ENCODE measurements at places on chromosomes 2 and 18.

GRCh38 chr2:112256654-112257053 lies 1.8 kb upstream of the ZC3H8 start:
- DNase-seq, result no peak

DNA sequence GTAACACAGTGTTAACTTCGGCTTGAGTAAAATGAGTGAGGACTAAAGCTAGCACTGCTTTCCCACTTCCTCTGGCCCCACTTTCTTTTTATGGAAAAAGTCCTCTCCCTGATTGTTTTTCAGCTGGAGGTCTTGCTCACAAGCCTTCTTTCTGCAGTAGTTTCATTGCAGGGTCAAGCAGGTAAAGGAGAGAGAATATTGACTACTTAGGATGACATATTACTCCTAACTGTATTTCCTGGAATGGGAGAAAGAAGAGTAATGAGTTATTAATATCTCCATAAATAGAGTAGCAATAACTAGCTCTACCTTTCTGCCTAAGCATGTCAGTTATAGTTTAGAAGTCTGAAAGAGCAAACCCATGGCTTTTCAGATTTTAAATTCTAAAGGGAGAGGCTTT lies 45.0 kb downstream of the MAP4K4 start:
- no peak for DNase-seq

GRCh38 chr2:37730037-37730818 lies 58.8 kb upstream of the CDC42EP3 start:
- no peak for DNase-seq

- DNase-seq, result no peak
Observed at GRCh38 chr2:237892478-237892877, 33.1 kb downstream of the RAMP1 start.

DNA sequence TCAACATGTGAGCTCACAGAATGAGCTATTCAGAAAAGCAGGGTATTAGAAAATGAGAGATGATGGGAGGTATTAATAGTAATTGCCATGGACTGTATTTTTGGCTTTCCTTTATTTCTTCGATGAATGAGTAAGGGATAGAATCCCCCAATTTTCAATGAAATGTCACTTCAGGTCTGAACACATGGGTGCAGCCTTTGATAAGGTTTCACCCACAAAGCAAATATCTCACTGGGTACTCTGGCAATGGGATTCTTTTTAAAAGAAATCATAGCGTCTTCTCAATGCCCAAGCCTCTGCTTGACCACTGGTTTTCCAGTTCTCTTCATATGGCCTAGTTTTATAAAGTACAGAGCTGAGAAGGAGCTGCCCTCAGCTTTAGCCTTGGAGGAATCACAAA lies 610.5 kb upstream of the FANCL start:
- DNase-seq, result no peak

- DNase-seq, result no peak
Observed at GRCh38 chr2:49360407-49360767, 206.1 kb upstream of the FSHR start.

- no peak for DNase-seq
Observed at GRCh38 chr18:58670404-58671110, 708 bp upstream of the MALT1 start.

DNA sequence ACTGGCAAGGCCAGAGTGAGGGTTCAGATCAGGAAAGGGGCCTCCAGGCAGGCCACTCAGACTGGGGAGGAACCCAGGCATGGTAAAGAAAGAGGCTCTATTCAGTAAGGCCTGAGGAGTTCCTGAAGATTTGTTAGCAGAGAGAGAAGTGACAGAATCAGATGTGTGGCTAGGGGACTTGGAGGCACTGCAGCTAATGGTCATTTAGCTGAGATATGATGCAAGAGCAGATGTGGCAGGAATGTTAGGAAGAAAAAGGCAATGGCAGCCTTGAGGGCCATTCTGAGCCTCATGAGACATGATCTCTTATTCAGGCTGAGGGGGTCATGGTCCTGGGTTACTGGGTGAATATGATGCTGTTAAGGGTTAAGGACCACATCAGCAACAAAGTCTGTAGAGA lies 73.4 kb downstream of the CCDC93 start:
- no peak for DNase-seq

- DNase-seq, result no peak
Observed at GRCh38 chr2:149860276-149860921, 272.8 kb upstream of the MMADHC start.

DNA sequence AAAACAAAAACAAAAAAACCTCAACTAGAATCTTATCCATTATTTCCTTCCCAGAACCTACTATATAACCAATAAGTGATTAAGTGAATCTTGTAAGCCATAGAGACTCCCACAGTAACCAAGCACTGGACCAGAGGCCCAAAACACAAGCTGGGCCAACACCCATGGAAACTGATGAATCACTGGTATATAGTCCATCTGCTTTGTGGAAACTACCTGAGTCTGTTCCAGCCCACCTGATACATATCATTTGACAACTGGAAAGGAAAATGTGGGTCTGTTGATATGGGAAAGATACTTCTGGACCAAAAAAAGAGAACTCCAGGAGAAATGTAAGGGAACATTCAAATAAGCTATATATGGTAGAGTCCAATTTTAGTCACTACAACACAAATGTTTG lies 252.8 kb downstream of the MREG start:
- DNase-seq, result no peak

DNA sequence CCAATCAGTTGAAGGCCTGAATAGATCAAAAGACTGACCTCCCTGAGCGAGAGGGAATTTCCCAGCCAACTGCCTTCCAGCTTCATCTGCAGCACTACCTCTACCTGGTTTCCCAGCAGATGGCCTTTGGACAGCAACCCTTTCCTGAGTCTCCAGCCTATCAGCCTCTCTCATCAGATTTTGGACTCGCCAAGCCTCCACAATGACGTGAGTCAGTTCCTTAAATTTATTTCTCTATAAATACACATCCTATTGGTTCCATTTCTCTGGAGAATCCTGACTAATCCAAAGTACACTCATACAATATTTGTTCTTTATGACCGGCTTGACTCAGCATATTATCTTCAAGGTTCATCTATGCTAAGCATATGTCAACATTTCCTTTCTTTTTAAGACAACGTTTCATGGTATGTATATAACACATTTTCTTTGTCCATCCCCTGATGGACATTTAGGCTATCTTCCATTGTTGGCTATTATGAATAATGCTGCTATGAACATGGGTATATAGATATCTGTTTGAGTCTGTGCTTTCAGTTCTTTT lies 294.6 kb downstream of the LRATD1 start:
- no peak for DNase-seq

GRCh38 chr2:131104487-131105155 lies 515 bp upstream of the PLEKHB2 start:
- DNase-seq, result no peak

GRCh38 chr2:210399440-210400041 lies 77.0 kb downstream of the LANCL1 start:
- DNase-seq, result no peak

DNA sequence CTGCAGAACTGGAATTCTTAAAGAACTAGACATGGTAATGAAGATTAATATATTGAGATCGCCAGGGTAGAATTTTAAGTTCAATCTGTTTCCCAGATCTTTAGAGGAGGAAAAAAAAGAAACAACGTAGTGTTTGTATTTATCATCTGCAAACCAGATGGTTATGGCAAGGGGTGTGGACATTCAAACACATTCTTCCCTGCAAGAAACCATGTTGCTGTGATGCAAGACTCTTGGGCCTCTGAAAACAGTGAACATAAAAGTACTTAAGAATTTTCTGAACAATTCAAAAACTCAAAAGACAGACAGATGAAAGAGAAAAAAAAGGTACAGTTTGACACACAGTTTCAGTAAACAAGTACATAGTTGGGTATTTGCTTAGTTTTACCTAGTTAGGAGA lies 35.6 kb downstream of the COL5A2 start:
- DNase-seq, result no peak

DNA sequence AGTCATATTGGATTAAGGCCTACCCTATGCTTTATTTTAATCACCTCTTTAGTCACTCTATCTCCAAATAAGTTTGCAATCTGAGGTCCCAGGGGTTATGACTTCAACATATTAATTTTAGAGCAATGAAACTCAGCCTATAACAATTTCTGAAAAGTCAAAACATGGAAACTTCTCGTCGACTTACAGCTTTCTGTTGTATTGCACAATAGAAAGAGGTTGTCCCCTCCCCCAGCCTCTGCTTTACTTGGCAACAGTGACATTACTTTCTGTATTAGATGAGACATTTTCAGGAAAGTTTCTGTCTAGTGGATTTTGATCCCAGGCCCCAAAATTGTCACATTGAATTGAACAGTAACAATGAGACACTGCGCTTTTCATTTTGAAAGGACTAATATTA lies 326.4 kb downstream of the THSD7B start:
- no peak for DNase-seq

DNA sequence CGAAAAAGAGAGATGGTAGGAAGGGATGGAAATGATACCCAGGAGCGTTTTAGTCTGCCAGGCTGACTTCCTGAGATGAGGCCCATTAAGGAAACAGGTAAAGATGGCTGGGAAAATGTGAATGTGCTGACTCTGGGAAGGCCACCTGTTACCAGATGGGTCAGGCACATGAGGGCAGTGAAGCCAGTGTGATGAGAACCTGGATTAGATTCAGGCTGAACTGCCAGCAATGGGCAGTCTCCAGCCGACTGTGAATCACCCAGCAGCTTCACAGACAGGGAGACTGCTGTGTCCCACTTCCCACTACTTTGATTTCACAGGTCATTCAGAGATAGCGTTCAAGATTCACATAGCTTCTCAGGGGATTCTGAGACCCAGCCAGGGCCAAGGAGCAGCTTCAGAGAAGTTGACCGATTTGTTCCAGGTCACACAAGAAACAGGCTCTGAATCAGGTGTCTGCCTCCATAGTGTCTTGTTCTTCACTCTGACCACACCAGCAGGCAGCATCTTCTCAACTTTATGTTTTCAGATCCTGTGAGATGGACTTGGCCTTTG lies 26.4 kb downstream of the CAPN13 start:
- no peak for DNase-seq

DNA sequence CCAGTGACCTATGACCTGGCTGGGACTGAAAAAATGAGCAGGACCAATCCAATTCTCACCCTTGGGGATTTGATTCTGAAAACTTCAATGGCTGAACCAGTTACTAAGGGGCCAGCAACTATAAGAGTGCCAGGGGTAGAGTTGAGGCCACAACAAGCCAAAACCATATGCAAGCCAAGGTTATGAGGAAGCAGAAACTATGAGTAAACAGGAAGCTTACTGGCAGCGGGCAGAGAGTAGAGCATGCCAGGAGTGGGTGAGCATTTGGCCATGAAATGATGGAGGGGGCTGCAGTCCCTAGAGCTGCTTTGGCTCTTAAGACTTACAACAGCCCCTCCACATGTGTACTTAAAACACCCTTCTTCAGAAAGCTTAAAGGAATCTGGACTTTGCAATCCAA lies 82.4 kb downstream of the RBMS1 start:
- DNase-seq, result no peak

GRCh38 chr2:226760412-226761194 lies 39.0 kb downstream of the IRS1 start:
- DNase-seq, result no peak

DNA sequence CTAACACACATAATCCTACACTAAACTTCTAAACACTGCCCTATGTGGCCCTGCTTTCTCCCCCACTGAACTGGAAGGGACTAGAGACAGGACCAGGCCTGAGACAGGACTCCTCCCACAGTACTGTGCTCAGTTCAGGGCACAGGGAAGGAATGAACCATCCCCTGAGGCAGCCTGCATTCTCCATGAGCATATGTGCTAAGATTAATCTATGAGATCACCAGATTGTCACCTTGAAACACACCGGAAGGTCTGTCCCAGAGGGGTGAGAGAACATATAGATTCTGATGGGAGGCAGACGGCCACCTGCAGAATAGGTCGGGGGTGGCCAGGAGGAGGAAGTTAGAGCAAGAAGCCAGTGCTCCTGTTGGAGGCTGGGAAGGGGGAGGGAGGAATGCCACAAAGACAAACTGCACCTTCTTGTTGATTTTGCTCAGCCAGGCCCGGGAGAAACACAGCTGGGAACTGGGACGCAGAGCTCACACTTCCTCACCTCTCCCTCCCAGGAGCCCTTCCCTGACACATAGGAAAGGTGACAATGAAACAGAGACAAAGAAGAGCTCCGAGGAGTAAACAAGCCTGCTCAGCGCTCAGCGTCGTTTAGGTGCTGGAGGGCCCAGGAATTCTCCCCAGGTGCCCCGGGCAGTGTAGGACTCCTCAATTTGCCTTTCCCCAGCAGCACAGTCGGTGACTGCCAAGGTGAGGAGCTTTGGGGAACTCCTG lies 52.1 kb downstream of the ZBTB7C start:
- DNase-seq, result no peak

GRCh38 chr2:109275120-109276012 lies 146.4 kb downstream of the SH3RF3 start:
- DNase-seq, result no peak

DNA sequence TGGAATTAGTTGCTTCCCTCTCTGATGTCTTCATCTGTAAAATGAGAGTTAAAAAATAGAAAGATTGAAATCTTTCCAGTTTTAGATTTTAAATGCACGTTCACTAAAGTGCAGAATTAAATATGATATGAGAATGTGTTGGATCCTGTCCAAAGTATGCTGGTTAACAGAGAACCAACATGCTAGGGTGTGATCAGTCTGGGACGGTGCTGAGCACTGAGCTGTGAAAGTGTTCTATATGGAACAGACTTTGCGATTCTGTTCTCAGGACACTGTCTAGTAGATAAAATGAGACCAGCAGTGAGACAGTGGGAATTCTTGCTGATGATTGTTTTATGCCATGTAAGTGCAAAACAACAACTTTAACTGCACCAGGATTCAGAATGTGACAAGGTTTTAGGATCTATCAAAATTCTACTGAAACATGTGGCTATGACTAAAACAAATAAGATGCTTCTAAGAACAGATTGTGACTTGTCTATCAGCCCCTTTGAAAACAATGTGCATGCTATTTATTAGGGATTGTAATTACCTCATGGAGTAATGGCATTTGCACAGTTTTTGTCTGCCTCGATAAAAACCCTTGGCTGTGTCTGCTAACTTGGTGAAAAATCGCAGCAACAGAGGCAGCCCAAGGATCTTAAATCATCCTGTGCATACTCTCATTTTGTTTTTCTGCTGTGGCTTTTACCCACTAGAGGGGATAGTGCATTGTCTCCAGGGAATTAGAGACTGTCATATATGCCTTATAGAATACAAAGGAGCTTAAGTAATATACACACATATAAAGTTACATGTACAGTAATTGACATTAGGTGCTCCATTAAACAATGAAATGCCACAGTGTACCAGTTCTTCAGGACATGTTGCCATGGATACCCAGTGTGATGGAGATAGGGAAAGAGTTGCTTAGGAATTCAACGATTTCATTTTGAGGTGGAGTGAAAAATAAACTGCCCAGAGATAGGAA lies 55.1 kb downstream of the MAP3K20 start:
- no peak for DNase-seq

- DNase-seq, result no peak
Observed at GRCh38 chr2:10331027-10331701, 28.5 kb downstream of the HPCAL1 start.
